Stimulated activated CD4-positive, alpha-beta T cell treated with anti-CD3 and anti-CD28 coated beads, TNF-alpha, amount 100 ng/mL, for 4 hours (primary cell): ENCODE measurements at places on chromosomes 7 and 10.

GRCh38 chr7:131974671-131975070 lies 418.2 kb upstream of the PODXL start:
- no peak for DNase-seq

DNA sequence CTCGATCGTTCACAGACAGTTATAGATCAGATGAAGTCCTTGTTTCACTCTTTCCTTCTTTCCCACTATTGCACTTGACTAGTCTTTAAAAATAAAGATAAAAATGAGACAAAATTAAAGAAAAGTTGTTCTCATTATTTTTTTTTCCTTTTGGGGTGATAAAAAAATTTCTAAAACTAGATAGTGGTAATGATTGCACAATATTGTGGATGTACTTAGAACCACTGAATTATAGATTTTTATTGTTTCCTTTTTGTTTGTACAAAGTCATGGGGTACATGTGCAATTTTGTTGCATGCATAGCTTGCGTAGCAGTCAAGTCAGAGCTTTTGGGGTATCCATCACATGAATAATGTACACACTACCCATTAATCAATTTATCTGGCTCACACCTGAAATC lies 97.3 kb downstream of the PHTF2 start:
- no peak for DNase-seq

DNA sequence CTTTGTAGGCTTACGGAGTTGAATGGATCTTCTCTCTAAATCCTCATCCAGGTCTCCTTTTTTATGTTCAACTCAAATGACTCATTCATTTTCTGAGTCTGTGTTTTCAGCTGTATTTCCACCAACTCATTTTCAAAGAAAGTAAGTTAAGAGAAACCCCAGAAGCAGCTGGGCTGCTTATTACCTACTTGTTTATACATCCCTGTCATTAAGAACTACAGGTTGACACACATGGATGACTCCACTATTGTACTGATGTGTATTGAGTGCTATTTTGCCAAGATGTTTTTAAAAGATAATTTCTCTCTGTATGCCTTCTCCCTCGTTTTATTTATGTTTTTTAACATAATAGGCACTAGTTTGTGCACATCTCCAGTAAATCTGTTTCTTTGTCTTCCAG lies 41.9 kb downstream of the DGKI start:
- DNase-seq, result no peak

DNA sequence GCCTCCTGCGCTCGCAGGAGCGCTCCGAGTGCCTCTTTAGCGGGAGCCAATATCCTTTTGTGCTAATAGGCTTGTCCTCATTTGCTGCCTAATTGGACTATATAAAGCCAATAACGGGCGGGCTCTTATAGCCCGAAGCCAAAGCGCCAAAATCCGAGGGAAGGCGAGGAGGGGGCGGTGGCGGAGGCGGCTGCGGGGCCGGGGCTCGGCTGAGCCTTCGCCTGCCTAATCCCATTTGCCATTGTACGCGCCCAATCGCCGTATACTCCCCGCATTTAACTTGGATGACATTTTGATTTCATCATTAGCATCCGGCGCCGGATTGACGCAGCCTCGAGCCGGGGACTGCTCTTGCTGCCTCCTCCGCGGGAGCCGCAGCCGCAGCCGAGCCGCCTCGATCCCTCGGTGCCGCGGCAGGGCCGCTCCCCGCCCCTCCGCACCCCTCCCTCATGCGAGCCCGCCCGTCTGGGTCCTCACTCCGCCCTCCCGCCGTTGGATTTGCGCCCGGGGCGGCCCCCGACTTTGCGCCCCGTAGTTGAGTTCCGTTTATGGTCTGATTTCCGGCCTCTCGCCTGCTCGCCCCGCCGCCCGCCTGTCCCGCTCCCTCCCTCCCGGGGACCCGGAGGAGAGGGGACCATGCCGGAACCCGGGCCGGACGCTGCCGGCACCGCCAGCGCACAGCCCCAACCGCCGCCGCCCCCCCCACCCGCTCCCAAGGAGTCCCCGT lies at the start of gene HMX3:
Gene HMX3, plus strand, starts transcription at position 556 of the 727 bp plus-strand sequence. Its CDS starts 81 bp downstream, at position 637.
- no peak for DNase-seq

GRCh38 chr7:28958235-28958979 lies at the start of gene TRIL:
Gene TRIL (minus strand): TSS chr7:28958330. CDS start chr7:28958046, 284 bp downstream.
- DNase-seq, result no peak

DNA sequence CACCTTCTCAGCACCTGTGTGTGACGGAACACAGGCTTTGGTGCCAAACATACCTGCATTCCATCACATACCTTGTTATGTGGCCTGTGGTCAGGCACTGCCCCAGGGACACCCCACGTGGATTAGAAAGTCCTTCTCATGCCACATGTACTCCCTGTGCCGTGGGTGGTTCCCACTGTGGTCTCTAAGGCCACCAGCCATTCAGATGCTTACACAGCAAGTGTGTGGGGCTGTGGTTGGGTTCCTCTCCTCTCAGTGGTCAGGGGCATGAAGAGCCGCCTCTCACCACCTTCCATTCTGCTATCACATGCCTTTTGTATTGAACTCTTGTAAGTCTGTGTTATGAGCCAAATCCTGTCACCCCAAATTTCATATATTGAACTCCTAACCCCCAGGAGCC lies 85.1 kb upstream of the IGFBP3 start:
- DNase-seq, result no peak

DNA sequence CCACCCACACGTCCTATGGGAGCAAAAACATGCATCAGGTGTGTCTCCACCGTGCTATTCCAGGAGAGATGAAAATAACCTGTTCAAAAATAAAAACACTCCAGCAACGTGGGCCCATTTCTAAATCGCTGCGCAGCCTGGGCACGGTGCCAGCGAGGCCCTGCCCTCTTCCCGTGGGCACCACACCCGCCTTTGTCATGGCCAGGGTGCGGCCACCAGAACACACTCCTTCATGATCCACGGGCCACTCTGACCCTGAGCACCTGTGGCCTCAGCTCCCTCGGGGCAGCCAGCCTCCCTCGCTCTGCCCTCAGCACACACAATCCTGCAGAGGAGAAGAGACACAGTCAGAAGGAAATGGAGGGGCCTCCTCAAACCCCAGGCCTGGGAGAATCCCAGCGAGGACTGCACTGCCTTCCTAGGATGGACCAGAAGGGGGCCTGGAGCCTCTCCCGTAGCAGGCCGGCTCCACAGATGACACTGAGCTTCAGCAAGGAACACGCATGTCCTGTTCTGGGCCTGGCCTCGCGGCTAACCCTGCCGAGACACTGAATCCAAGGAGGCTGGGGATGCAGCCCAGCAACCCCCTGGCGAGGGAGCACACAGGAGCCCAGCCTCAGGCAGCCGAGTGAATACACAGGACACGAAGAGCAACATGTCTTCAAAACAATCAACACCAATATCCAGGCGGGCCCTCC lies 169.0 kb downstream of the MAD1L1 start:
- DNase-seq, result no peak

GRCh38 chr10:19702215-19702614 lies 114.0 kb upstream of the PLXDC2 start:
- no peak for DNase-seq

DNA sequence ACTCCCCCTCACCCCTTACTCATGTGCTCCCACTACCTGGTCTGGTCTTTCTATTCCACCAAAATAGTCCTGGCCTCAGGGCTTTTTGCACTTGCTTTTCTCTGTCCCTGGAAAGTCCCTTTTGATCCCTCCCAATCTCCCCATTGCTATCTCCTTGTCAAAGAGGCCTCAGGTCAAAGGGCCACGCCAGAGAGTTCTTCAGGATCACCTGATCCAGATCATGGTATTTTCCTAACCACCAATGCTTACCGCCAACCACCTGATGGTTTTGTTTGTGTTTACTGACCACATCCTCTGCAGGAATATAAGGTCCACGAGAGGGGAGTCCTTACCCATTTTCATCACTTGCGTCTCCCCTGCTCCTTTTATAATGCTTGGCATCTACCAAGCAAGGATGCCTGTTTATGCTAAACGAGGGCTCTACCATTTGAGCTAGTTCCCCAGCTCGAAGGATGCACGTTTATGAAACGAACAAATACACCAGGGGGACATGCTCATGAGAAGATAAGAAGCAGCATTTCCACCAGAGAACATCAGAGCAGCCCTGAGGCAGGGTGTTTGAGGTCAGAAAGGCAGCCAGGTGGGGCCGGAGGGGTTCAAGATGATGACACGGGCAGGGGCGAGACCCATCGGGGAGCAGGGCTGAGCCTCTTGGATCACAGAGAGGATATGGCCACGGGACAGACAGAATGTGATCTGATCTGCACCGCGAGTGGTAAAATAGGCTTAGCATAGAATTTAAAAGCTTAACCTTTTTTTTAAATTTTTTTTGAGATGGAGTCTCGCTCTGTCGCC lies 43.1 kb upstream of the FOXK1 start:
- DNase-seq, result no peak

GRCh38 chr10:125068406-125068805 lies 92.0 kb downstream of the CTBP2 start:
- DNase-seq, result no peak

DNA sequence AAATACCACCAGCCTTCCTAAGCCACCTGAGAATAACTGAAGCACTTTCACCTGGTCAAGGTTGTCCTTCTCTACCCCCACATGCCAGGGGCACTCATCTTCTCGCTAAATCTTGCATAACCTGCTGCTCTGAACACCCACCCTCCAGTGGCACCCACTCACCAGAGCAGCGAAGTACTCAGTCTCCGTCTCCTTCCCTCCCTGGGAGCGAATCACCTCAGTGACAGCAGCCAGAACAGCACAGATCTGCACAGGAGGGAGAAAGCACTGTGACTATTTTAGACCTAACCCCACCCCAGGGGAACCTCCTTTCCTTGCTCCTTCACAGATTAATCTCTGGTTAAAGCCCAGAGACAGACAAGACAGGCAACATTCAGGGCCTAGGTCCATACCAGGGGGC lies 5.1 kb downstream of the RRP12 start:
- DNase-seq, result no peak

DNA sequence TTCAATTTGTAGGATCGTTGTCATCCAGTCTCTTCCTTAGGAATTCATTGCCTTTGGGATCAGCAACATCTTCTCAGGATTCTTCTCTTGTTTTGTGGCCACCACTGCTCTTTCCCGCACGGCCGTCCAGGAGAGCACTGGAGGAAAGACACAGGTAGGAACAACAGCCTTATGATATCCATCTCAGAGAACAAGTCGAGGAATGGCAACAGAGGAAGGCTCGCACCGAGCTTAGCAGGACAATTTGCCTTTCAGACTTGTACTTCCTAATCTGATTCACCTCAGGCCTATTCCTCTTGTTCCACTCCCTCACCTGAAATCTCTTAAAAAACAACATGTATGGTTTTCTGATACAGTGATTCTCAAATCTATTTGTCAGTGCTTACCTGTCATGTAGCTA lies 29.5 kb downstream of the SLC26A4 start:
- no peak for DNase-seq

GRCh38 chr7:76031964-76032363 lies 15.8 kb downstream of the STYXL1 start:
- DNase-seq, result no peak

DNA sequence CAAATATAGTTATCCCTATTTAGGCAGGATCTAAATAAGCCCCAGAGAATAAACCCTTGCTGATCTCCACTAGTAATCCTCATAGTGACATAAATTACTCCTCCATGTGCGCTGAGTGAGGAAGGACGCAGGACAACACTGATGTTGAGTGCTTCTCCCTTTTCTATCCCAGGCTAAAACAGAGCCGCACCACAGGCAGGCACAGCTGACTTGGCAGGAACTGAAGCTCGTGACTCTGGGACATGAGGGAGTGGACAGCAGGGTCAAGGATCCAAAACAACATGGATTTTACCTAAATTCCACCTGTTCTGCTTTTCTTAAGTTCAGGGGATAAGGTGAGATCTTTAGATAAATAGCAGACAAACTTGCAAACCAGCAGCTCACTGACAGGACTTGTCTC lies 46.0 kb downstream of the VOPP1 start:
- DNase-seq, result no peak

GRCh38 chr7:46934198-46934825 lies 647.6 kb downstream of the TNS3 start:
- DNase-seq, result no peak

DNA sequence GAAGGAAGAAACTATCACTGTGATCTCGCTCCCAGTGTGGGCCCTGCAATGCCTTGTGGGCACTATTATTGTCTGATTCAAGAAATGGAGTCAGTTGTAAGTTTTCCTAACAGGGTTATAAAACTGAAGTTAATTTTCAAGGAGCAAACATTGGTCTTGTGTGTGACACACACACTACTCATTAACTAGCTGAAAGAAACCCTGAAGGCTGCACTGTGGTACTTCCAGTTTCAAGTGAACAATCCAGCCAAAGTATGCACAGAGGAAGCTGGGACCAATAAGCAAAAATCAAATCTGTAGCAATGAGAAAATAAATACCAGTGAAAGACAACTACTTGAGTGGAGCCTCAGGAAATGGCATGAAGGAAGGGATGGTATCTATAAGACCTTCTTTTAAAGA lies 506.6 kb upstream of the POT1 start:
- no peak for DNase-seq

- DNase-seq, result no peak
Observed at GRCh38 chr10:95819620-95820329, 63.8 kb downstream of the ENTPD1 start.

DNA sequence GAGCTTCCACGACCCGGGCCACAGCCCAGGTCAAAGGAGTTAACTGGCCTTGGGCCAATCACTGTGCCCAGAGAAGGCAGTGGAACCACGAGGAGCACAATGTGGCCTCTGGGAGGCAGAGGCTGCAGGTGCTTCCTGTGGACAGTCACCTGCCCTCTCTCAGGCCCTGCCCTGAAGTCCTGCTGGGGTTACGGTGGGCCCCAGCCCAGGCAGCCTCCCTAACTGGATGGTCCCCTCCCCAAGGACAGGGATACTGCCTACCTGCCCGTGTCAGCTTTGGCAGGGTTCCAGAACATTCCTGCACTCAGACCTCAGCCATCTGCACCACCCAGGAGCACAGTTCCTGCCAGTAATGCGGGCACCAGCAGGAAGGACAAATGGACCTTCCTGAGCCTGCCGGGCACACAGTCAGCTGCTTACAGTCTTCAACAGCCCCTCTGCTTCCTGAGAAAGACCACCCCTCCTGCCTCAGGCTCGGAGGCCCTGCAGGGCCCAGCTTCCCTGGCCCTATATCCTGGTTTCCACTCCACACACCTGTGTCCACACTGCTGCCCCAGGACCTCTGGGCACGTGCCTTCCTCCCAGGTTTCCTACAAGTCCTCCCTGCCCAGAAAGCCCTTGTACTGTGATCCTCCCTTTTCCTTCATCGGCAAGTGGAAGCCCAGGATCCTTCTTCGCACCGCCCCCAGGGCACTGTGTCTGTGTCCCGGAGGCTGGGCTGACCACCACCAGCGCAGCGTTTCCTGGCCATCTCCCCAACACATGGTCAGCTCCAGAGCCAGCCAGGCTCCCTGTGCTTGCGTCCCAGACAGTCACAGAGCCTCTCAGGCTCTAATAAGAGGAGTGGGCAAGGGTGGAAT lies 23.3 kb downstream of the WDR86 start:
- DNase-seq, result no peak
